Pulmonary artery endothelial cell (primary cell): ENCODE measurements at places on chromosomes 11 and 22. TPM values are rescaled to one million over a fixed set of nuclear protein-coding genes. Genes with fewer than 3 reads are reported as not detected.

DNA sequence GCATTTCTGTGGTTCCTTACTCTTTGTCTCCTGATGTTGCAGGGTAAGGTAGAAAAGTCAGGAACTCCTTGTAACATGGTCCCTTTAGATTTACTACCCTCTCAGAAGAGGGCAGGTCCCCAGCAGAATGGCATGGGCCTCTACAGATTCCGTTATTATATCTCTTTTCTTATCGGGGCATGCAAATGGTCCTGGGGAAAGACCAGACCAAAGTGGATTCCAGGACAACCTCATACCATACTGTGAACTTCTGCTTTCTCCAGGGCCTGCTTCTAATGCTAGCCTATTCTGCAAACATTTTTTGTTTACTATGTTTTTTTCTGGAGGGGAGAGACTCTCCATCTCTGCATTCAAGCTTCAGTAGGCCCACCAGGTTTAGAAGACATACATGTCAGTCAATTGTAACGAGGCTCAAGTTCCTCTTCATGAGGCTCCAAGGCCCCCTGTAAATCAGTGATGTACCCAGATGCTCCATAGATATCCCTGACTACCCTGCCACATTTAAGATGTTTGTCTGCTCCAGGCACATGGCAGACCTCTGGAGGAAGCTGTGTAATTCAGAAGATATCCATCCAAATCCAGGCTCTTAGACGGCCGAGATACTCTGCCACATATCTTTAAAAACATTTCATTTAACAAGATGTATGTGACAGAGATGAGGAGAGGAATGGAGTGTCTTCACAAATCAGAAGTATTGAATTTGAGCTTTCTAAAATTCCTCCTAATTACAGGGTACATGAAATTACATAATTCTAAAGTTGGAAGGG lies 8.5 kb upstream of the ME3 start:
- no peak for DNase-seq

DNA sequence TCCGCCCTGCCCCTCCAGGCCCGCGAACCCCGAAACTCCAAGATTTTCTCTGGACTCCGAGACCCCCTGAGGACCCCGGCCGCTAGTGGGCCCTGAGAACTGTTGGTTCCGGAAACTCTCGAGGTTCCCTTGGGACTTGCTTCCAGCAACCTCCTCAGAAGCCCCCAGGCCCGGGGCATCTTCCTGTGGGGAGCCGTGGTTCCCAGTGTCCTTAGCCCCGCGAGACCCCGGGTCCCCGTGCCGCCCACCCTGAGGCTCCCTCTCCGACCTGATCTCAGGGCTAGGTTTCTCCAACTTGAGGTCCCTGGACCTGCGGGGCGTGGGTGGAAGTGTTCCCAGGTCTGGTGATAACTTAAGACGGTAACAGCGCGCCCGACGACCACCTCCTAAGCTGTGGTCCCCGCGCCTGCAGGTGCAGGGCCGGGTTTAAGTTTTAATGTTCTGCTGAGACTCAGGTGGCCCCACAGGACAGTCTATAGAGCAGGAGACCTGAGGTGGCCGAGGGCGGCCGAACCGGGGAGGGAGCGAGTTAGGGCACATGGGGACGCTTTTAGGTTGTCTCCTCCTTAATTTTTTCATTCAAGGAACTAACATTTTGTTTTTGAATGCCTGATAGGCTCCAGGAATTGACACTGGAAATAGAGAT lies 720 bp downstream of the FAM118A start:
- no peak for DNase-seq

- DNase-seq = no peak
Observed at GRCh38 chr11:5242933-5243815, 6.5 kb downstream of the HBG1 start.

The MEI1 gene
- 2.2 and 2.5 TPM in 2 replicates for total RNA-seq

The FAM76B gene
- total RNA-seq = 20.8 and 22.6 TPM in 2 replicates

The KIF18A gene
- 8.3 and 16.3 TPM in 2 replicates for total RNA-seq
